ENCODE measurements at places on chromosomes 7 and 10.

DNA sequence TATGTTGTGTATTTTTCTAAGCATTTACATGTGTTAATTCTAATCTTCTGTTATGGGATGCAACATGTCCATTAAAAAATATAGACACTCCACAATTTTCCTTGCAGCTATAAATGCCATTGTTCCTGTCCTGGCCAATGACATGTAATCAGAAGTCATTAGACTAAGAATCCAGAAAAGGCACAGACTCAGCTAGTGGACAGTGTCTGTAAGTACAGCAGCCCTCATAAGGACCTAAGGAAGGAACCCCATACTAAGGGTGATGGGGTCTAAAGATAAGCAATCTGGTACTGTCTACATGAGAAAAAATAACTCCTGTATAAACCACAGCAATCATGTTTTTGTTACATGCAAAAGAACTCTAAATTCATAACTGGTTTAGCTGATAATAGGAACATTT, 115.9 kb downstream of the GPR85 start:
- no peak for DNase-seq

DNA sequence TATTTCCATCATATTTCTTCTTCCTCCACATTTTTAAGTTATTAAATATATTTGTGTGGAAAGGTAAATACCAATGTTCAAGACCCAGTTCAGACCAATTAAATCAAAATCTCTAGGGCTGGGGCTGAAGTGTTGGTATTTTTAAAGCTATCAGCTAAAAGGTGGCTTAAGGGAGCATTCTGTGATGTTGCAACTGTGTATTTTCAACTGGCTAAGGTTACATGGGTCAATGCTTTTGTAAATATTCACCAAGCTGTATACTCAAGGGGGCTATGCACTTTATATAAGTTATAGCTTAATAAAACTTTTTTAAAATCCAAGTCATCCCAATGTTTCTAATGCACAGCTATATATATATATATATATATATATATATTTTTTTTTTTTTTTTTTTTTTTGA, 316.9 kb upstream of the GRM3 start:
- no peak for DNase-seq

DNA sequence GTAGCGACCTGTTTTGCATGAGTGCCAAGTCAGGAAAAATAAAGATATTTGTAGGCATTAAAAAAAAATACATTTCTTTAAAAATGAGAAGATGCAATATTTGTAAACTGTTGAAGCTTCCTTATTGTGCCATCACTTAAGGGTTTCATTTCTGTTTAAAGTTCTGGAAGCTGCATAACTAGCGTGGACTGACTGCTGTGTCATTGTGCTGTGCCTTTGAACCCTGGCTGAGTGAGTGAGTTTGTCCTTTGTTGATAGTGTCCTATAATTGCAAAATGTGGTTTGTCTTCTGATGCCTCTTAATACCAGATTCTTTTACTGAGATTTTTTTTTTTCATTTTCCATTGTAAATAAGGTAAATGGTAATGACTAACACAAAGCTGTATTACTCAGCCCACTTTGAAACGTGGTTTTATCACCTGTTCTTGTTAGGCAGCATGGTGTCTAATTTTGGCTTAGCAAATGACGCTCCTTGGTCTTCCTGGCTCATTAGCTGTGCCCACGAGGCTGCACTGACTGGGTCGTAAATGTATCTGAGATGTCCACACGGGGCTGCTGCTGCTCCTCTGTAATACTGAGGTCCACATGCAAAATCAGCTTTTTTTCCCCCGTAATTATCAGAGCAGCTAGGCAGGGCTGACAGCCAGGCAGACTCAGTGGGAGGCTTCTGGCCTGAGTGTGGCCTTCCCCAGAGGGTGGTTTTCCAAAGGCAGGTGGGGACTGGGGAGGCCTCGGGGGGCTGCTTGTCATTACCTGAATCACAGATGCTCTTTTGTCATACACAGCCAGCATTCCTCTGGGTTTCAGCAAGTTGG, 14.8 kb downstream of the ZSCAN25 start:
- DNase-seq = no peak

- no peak for DNase-seq
Observed at GRCh38 chr7:33261585-33261984, 132.2 kb downstream of the BBS9 start.

DNA sequence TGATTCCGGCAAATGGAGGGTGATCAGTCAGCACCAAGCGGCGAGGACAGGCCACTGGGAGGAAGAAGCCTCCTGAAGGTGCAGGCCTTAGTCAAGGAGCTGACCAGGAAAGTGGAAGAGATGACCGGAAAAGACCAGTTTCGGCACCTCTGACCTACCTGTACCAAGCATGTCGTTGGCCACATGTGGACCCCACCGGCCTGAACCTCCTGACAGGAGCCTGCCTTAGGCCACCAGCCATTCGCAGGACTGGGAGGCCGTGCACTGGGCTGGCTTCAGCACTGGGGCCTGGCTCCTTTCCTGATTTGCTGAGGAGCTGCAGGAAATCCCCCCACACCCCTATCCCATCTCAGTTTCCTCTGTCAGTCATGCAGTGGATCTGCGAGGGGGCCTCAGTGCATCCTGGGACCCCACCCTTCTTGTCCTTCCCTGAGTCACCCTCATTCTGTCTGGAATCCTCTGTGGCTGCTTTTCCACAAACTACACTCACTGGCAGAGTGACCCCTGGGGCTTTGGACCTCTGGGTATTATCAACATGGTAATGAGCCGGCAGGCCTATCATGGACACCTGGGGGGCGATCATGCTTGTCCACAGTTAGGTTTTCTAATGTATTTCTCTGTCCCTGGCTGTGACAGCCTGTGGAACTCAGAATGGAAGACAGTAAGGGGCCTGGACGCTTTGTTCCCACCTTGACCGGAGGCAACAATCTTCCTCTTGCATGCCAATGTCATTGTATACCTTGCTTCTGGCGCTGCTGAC, 33.0 kb downstream of the RAMP3 start:
- no peak for DNase-seq

- no peak for DNase-seq
Observed at GRCh38 chr7:18844735-18845134, 272.7 kb downstream of the TWIST1 start.
